LHCN-M2 (cell line): ENCODE measurements at places on chromosomes 13 and 19.

GRCh38 chr19:42051166-42052115, 18.6 kb downstream of the GRIK5 start:
- DNase-seq = no peak

- no peak for DNase-seq
Observed at GRCh38 chr19:5106971-5107370, 138.1 kb downstream of the KDM4B start.

DNA sequence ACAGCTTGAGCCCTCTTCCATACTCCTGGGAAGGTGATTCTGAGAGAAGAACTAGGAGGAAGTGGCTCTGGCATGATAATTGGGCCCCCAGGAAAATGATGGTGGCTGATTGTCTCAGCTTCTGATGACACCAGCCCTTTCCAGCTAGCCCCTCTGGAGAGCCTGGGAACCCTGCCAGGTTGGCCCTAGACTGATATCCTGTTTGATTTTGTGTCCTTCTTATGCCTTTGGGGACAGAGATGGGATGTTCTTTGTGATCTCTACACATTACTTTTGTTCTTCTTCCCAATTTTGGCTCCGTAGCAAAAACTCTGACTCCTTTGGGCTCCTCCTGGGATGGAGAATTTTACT, 39.7 kb downstream of the ERICH6B start:
- no peak for DNase-seq

- DNase-seq = no peak
Observed at GRCh38 chr19:13843104-13843921, 33.6 kb upstream of the NANOS3 start.

- no peak for DNase-seq
Observed at GRCh38 chr19:6062961-6063575, 47.2 kb downstream of the RFX2 start.

GRCh38 chr19:11570039-11570462, 7.4 kb downstream of the ACP5 start:
- DNase-seq = no peak

DNA sequence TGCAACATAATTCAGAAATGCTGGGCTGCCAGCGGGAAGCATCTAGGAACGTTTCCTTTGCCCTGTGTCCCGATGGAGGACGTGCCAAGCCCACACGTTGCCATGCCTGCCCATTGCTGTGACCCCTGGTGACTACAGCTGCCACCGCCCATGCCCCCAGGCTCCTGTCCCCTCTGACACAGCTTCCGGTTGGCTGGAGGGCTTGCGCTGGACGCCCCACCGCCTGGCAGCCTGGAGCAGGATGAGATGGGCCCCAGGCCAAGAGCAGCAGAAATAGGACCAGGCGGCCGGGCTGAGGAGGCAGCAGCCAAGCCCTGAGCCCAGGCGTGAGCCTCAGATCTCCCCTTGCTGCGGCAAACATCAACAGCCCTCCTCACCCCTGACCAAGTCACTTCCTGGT, 125.9 kb downstream of the COL4A2 start:
- DNase-seq = no peak

GRCh38 chr13:59119475-59119874, 1044.3 kb downstream of the DIAPH3 start:
- DNase-seq = no peak

GRCh38 chr13:78759704-78760103, 100.7 kb upstream of the OBI1 start:
- no peak for DNase-seq

DNA sequence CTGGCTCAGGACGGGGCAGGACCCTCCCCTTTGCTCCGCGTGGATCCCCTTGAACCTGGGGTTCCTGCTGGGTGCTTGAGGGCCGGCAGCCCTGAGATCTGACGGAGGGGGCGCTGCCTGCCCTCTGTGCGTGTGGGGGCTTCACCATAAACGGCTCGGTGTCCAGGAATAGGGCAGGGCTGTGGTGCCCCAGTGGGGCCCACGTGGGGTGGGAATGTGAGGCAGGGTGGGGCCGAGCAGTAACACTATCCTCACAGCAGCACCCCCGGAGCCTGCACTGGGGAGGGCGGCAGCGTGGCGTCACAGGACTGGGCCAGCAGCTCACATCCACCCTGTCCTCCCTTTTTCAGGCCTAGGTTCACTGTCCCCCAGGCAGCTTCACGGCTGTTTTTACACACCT, 38.0 kb downstream of the GAS6 start:
- DNase-seq = no peak

- no peak for DNase-seq
Observed at GRCh38 chr13:73683746-73684145, 450.5 kb downstream of the KLF12 start.

DNA sequence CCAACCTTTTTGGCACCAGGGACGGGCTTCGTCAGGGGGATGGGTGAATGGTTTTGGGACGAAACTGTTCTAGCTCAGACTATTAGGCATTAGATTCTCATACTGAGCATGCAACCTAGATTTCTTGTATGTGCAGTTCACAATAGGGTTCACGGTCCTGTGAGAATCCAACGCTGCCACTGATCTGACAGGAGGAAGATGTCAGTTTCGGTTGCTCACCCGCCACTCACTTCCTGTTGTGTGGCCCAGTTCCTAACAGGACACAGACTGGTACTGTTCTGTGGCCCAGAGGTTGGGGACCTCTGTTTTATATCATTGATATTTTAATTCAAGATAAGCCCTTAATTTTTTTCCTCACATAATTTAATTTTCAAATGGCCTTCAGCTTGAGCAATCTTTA, 26.7 kb upstream of the TDRD3 start:
- no peak for DNase-seq

- DNase-seq = peak; percentile 83
Observed at GRCh38 chr19:14090509-14091080, at the start of gene SAMD1. Gene SAMD1, minus strand, starts transcription at chr19:14090751.

GRCh38 chr13:64869539-64869938, 2360.6 kb downstream of the PCDH9 start:
- no peak for DNase-seq

- peak; percentile 17 for DNase-seq
Observed at GRCh38 chr19:45638930-45639729, at the start of gene EML2. Gene EML2, minus strand, starts transcription at chr19:45639397. Its CDS starts 21 bp downstream, at chr19:45639376.

- DNase-seq = peak; percentile 64
Observed at GRCh38 chr13:74136084-74136658, 2.0 kb upstream of the KLF12 start.

DNA sequence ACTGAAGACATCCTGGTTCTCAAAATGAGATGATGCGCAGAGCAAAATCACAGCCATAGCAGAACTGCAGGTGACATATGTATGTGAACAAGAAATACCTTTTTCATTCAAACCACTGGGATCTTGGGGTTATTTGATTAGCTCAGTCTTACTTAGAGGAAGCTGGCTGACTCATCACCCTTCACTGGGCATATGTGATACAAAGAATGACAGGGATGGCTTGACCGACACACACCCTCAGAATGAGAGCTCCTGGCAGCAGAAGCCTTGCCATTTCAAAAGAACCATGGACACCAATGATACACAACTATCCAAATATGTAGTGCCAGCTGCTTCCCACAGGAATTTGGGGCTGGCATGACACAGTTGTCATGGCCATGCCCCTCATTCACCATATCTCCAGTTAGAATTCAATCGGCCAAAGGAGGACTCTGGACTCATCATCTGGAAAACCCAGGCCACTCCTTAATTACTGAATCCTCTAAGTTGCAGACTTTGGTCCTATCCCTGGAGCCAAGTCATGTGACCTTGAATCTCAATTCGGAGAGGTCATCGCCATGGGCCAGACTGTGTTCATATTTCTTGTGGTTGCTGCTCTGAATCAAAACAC, 115.8 kb downstream of the KATNAL1 start:
- peak; percentile 62 for DNase-seq

DNA sequence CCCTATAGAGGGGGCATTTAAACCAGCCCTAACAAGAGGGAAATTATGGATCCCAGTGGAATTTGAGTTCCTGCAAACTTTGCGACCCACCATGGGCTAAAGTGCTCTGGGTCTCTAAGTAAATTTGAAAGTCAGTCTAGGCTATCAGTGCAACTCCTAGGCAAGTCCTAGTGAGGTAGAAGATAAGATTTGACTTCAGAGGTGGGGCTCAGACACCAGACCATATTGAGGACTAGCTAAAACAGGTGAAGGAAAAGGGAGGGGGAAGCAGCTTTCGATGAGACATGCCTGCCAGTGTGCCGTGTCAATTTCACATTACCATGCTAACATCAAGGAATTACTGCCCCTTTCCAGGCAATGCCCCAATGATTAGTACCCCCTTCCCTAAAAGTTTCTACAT, 38.4 kb downstream of the CD320 start:
- DNase-seq = no peak

DNA sequence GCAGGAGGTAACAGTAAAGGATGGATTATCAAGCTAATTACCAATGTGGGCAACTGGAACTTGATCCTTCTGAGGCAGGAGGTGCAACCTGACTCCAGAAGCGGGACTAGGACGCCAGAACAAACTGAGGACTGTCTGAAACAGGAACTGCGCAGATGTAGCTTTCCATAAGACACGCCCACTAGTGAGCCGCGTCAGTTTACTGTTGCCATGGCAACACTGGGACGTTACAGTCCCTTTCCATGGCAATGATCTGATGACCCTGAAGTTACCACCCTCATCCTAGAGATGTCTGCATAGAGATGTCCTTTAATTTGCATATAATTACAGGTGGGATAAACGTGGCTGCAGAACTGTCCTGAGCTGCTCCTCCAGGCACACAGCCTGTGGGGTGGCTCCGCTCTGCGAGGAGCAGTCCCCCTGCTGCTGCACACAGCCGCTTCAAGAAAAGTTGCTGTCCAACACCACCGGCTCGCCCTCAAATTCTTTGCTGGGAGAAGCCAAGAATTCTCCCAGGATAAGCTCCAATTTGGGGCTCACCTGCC, 816.6 kb downstream of the UQCRFS1 start:
- DNase-seq = no peak

- no peak for DNase-seq
Observed at GRCh38 chr19:1094655-1094977, 559 bp downstream of the POLR2E start.

GRCh38 chr13:110250258-110250891, 56.6 kb downstream of the COL4A1 start:
- peak; percentile 81 for DNase-seq
